ENCODE measurements at places on chromosomes 12 and 14.

- no peak for DNase-seq
Observed at GRCh38 chr14:55116246-55117030, 12.6 kb upstream of the LGALS3 start.

- no peak for DNase-seq
Observed at GRCh38 chr12:66119870-66120241, 10.7 kb downstream of the LLPH start.

GRCh38 chr14:31106768-31107167 lies 80.6 kb upstream of the STRN3 start:
- DNase-seq = no peak

- no peak for DNase-seq
Observed at GRCh38 chr14:60204104-60204842, 39.1 kb upstream of the DHRS7 start.

GRCh38 chr12:122003651-122004611 lies 17.8 kb upstream of the BCL7A start:
- DNase-seq = no peak

- no peak for DNase-seq
Observed at GRCh38 chr14:69324341-69324931, 64.5 kb downstream of the GALNT16 start.

GRCh38 chr12:45720069-45720468 lies 9.4 kb upstream of the ARID2 start:
- DNase-seq = no peak

GRCh38 chr12:16608946-16609539 lies 3.1 kb upstream of the LMO3 start:
- no peak for DNase-seq

DNA sequence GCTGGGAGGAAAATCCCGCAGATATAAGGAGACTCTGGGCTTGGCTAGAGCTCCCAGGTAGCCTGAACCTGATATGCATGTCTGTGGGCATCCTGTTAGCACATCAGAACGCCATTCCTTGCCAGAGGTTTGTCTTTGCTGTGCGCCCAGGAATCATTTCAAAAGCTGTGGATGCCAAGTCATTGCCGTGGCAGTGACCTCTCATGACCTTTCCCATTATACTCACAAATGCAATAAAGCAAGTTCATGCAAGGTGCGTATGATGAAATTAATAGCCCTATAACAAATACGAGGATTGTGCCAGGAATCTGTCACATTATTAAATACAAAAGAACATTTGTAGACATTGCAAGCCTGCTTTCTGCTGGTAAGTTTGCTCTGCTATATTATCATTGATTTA lies 229.1 kb upstream of the PELI2 start:
- no peak for DNase-seq

GRCh38 chr14:103718572-103718971 lies 3.0 kb downstream of the ZFYVE21 start:
- DNase-seq = no peak

- DNase-seq = no peak
Observed at GRCh38 chr12:754851-755562, 2.6 kb downstream of the WNK1 start.

DNA sequence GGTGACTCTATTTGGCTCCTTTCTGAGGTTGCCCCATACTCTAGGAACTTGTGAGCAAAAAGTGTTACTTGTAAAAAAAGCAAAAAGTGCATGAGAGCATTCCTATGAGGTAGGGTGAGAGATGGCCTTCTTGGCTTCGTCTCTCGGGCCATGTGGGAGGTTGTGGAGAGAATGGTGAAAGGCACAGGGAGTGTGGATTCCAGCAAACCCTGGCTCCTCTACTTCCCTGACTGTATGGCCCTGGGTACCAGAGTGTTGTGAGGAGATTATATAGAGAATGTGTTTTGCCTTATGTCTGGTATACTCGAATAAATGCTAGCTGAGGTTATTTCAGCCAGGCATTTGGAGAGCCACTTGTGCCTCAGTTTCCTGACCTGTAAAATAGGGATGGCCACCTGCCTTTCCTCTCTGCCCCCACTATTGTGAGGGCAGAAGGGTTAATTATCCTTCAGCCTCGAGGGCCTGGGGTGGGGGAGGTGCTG lies 11.0 kb downstream of the PLEKHG3 start:
- DNase-seq = no peak

GRCh38 chr14:82385048-82385447 lies 851.4 kb upstream of the SEL1L start:
- DNase-seq = no peak

GRCh38 chr12:79689061-79689476 lies 1.7 kb downstream of the PAWR start:
- DNase-seq = no peak

DNA sequence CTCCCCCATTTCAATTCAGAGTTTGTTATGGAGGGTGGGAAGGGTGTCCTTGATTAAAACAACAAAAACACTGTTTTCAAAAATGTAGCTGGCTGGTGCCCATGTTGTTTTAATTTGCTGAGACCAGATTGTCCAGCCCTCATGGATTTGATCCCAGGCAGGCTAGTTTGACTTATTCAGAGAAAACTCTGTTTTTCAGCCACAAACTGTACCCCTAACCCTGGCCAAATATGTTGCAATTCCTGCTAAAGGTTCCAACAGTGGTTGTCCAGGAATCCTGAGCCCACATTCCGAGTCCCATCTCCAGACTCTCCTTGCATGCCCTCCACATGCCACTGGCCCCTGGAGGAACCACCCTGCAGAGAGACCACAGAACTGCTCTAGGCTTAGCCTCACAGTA lies 36.0 kb downstream of the MAP1LC3B2 start:
- DNase-seq = no peak

DNA sequence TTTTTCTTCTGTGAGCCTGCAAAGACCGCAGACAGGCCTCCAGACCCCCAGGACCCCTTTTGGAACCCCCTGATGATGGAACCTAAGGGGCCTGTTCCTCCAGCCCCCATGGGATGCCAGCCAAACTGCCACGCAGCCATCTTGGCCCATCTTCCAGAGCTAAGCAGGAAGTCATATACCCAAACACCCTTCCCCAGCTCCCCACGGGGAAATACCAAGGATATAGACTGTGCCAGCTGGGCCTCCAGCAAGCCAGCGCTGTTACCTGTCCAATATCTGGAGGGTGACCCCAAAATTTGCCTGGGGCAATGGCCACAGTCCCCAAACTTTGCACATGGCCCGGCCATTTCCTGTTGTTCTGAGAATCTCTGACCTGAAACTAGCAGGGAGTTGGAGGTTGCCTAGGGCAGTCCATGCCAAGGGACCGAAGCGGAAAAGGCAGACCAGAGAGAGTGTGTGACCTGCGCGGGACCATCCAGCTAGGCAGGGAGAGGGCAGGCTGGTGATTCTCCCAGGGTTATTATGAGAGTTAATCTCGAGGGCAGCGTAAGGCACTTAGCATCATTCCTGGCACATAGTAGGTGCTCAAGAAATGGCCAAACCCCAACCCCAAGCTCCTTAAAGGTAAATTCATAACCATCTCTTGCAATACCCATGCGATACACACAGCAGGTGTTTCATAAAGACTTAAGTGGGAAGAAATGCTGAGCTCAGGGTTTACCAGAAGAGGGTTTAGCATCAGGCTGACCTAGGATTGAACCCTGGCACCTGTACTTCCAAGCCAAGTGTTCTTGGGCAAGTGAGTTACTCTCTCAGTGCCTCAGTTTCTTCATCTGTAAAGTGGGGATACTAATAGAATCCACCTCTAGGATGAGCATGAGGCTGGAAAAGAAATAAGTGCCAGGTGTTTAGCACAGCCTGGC lies 2.6 kb upstream of the RASAL1 start:
- no peak for DNase-seq

DNA sequence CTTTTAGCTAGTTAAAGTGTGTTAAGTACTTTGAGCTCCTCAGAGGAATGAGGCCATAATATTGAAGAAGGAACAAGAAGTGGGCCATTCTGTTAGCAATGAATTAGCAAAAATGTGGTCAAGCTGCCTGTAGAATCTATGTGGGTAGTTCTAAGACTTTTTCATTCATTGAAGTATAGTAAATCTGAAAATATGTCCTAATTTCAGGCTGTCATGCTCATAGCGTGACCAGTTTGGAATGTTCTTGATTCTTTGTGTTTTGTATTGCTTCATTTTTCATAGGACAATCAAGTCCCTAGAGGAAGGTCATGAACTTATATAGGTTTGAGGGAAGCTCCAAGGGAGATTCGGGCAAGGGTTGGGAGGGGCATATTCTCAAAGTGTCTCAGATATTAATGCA lies 11.4 kb downstream of the ATP23 start:
- DNase-seq = no peak

GRCh38 chr14:104298458-104298857 lies 160.1 kb downstream of the KIF26A start:
- DNase-seq = no peak

DNA sequence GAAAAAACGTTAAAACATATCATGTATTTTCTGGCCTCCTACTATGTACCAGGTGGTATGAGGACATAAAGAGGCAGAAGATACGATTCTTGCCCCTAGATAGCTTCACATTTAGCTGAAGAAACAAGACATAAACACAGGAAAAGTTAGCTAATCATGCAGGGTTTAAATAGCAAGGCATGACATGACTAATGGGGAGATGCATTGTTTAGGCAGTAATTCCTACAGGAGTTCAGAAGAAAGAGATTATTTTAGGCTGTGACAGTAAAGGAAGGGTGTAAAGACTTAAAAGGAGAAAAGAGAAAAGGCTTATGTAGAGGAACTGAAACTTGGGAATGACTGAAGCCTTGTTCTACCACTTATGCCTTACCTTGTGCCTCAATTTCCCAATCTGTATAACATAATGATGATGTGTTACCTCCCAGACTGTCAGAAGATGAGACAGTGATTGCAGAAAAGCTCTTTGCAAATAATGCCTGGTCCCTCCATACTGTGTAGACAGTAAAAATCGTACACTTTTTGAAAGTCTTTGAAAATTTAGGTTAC lies 44.4 kb downstream of the PRKCH start:
- no peak for DNase-seq

DNA sequence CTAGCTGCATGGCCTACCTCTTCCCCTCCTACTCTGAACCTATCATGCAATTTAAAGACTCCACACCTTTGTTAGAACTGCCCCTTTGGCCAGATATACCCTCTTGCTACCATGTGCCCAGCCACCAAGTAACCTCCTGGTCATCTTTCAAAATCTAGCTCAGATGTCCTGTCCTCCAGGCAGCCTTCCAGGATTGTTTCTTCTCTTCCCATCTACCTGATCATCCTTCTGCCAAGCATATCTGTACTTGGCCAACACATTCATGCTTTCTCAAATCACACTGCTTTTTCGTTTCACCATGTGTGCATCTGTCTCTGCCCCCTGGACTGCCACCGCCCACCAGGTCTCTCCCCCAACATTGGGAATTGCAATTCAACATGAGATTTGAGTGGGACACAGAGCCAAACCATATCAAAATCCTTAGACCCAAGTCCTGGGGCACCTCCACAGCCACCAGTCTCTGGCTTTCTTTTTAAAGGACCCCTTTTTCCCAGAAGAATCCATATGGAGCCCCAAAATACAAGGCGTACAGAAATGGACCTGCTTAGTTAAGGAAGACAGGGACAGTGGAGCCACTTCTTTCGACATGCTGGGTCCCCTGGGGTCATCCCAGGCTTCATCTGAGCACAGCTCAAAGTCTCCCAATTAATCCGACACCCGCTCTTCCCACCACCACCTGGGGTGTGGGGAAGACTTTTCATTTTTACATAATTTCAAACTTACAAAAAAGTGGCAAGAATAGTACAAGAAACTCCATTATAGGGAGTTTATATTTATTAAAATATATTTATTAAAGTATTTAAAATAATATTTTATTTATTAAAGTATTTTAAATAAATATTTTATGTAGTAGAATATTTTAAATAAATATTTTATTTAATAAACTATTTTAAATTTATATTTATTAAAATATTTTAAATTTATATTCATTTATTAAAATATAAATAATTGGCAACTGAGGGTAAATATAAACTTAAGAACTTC lies 7.9 kb upstream of the CMKLR1 start:
- no peak for DNase-seq

DNA sequence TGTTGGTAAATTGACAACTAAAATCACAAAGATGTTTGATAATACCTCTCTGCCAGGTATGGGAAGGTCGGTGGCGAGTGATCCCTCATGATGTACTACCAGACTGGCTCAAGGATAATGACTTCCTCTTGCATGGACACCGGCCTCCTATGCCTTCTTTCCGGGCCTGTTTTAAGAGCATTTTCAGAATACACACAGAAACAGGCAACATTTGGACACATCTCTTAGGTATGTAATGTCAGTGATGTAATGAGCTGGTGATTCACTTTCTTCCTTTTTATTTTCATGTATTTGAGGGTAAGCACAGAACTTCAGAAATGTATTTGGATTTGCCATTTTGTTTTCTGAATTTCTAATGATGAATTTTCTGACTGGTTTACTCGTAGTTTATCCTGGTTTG lies 42.6 kb upstream of the LRTM2 start:
- no peak for DNase-seq

DNA sequence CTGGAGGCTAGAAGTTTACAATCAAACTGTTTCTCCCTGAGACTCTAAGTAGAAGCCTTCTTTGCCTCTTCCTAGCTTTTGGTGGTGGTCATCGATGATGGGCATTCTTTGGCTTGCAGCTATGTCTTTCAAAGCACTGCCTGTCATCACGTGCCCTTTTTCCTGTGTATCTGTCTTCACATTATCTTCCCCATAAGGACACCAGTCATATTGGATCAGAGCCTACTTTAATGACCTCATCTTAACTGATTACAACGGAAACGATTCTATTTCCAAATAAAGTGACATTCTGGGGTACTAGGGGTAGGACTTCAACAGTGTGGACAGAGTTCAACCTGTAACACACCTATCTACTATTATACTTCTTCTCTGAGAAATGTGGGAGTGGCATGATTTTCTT lies 31.1 kb upstream of the IFNG-AS1 start:
- DNase-seq = no peak

DNA sequence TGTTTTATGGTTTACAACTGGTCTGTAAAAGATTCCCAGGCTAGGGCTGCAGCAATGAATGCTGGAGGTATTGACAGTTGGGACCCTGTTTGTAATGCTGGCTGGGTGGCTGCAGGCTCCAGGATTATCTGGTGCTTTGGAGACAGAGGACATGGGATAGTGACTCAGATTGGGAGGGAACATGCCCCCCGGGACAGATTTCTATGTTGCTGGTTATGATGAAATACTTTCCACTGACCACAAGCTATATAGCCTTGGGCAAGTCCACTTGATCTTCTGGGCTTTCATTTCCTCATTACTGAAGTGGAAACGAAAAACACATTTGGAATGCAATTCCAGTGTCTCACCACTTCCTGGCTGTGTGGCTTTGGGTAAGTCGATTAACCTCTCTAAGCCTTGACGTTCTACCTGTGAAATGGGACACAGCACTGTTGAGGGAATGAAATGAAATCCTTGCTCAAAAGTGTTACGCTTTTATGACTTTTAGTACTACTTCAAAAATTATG lies 6.3 kb upstream of the TPCN1 start:
- no peak for DNase-seq

Measured in stimulated activated CD8-positive, alpha-beta memory T cell treated with anti-CD3 and anti-CD28 coated beads, Interleukin-15, amount 100 ng/mL, for 24 hours (primary cell).